Stimulated activated CD4-positive, alpha-beta T cell treated with anti-CD3 and anti-CD28 coated beads, TNF-alpha, amount 100 ng/mL, for 24 hours (primary cell): ENCODE measurements at places on chromosomes 5 and 9.

DNA sequence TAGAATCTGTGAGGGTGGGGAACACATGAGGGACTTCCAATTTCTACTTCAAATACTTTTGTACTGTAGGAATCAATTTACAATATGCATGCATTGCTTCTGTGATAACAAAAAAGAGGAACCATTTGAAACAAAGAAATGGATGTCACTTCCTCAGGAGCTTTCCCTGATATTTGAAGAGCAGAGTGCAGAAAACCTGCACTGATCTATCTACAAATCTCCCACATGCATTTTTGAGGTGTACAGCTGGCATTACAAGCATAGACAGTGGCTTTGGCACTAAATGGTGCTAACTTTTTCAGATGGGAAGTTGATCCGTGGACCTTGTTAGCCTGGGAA is 27.7 kb downstream of the YIPF5 start:
- no peak for DNase-seq

DNA sequence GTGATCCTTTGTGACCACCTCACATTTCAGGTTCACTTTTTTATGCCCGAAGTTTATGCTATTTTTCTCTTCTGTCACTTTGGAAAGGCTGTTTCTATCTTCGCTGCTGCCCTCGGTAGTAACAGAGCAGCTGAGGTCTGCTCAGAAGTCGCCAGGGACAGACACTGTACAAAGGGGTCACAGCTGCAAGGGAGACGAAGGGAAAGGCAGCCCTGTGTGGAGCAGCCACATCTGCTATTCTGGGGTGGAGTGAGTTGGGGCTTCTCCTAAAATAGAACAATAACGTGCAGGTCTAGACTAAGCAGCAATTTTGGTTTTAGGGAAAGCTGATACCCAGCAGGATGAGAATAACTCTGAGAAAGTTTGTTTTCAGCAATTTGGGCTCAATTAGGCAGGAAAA is 72.5 kb downstream of the ACTL7B start:
- DNase-seq: no peak

DNA sequence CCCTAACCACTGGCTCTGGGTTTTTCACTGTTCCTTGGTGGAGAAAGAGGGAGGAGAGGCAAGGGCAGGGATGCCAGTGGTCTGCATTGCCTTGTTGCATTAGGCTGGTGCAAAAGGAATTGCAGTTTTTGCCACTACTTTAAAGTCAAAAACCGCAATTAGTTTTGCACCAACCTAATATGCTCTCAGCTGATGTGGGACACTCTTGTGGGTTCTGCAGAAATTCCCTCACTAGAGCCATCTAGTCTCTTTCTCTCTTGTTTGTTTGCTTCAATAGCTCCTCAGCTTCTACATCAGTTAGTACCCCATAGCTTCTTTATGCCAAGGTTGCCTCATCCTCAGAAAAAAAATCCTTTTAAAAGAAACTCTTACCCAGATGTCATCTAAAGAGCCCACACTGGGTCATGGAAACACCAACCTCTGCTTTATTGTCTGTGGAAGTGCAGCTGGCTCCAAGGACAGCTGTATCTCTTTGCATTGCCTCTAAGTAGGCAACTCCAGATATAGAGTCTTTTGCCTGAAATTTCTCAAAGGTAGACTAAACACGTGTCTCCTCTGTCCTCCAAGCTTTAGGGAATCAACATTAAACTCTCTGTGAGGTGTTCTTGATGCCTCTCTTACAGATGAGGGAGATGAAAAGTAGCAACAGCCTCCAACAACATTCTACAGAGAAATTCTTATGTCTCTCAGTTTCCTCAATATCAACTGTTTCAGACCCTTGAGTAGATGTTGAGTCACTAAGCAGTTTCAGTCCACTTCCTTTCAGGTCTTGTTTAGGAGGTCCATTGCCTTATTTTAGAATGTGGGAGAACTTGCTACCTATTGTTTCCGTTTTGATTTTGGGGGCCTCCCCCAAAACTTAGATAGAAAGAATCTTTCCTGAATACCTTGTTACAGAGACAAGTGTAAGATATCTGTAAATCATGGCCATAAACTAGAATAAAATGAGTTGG is 84.9 kb upstream of the MEF2C start:
- no peak for DNase-seq

GRCh38 chr9:136079211-136079915 is 15.7 kb downstream of the NACC2 start:
- DNase-seq: no peak
